ENCODE measurements at places on chromosomes 2 and 18.

DNA sequence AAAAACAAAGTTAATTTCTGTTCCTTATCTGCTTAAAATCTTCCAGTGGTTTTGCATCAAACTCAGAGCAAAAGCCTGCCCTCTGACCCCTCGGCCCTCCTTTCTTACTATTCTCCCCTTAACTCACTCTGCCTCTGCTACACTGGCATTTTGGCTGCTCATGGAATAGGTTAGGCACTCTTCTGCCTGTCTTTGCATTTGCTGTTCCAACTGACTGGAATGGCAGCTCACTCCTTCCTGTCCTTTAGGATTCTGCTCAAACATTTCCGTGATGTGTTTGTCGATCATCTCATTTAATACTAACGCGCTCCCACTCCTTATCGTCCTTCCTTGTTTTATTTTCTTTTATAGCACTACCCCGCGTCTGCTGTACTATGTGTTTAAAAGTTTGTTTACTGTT is 815 bp downstream of the CEBPZ start:
- DNase-seq: no peak

DNA sequence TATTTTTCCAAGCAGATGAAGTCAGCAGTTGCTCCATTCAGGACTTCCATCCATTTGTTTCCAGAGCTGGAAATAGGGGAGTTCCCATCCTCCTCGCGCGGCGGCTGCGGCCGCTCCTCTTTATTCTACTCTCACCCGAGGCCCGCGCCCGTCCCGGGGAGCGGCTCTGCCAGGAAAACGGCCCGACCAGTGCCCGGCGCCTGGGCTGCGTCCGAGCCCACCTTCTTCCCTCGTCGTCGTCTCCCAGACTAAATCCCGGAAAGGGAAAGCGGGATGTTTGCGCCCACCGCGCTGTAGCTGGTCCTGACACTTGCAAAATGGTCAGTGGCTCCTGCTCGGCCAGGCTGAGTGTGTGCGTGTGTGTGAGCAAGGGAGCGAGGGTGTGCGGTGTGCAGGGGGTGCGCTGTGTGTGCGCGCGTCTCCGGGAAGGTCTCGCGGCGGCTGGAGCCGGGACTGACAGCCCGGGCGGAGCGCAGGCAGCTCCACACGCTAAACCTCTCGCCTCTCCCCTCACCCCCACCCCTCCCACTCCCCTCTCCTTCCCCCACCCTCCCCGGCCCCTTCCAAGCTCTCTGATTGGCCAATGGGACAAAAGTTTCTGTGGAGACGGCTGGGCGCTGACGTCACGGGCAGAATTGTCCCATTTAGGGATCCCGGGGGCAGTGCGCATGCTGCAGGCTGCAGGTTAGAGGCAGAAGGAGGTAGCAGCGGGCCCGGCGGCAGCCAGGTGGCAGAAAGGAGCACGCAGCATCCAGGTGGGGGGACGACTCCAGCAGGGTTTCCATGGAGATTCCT is at the start of gene NOL4:
Gene NOL4 (minus strand): TSS at position 491 of the 795 bp plus-strand sequence. CDS start 1,660 bp downstream, outside the sequence.
- DNase-seq: no peak

GRCh38 chr18:61284039-61284438 is 49.2 kb upstream of the CDH20 start:
- DNase-seq: no peak

DNA sequence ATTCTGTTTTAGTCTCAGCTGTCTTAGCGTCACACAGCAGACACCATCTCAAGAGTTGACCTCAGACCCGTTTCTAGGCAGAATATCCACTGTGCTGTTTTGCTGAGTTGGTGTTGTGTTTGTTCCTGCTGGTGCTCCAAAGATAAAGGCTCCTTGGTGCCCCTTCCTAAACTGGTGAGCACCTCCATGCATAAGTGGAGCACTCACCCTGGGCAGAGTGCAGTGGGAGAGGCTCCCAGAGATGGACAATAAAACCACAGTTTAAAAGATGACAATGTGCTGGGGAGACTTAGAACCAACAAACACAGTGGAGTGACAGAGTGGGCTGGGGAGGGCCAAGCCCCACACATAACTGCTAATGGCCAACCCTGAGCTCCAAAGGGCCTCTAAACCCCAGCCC is 271.1 kb downstream of the PHLPP1 start:
- DNase-seq: no peak

- DNase-seq: no peak
Observed at GRCh38 chr18:60895181-60895580, 438.0 kb upstream of the CDH20 start.

DNA sequence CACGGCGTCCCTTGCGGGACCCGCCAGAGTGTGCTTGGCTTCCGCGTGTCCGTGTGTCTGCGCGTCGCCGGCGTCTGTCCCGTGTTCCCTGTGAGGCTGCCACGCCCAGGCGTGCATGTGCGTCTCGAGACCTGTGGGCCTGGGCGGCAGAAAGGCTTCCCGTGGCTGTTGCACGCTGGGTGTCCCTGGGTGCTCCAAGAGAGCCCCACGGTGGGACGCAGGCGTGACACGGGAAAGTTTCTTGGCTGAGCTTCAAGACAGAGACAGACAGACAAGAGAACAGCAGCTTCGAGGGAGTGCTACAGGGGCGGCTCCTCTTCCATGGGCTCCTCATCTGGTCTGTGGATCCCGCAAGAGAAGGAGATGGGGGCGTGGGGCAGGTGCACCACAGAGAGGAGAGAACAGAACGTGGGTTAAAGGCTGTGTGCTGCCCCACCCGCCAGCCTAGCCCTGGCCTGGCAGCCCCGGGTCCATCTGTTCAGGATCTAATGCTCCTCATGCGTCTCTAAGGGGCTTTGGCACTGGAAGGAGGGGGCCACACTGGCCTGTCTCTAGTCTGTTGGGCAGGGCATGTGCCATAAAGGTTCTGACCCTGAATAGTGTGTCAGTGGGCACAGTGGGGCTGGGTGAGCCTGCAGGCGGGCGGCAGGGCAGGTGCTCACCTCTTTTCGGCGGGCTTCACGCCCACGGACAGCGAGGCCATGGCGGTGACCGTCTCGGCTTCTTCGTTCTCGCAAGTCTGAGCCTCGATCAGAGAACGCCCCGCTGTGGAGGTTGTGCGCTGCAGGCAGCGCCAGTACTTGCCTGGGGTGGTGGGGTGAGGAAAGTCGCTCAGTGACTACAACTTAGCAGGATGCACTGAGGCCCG is 205.1 kb downstream of the TWIST2 start:
- DNase-seq: no peak

GRCh38 chr18:56221195-56222065 is 417.0 kb downstream of the TXNL1 start:
- no peak for DNase-seq

GRCh38 chr2:209389171-209389618 is 34.7 kb upstream of the MAP2 start:
- DNase-seq: no peak

DNA sequence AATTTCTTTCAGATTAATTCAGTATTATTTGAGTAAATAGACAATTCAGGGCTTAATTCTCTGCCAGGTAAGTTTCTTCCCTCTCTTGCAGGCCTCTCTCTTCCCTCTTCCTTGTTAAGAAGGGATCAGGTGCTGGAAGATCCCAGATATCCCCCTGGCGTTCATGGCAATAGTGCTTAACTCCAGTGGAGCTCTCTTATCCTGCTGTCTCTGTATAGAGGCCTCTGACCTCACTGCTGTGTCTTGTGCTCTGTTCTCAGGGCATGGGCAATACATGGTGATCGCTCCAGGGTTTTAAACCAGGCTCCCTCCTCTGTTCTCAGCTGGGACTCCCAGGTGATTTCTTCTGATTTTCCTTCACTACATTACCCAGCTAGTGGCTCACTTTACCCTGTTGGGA is 226.8 kb downstream of the MC4R start:
- DNase-seq: no peak

GRCh38 chr2:100699131-100699530 is 120.8 kb upstream of the NPAS2 start:
- DNase-seq: no peak

- DNase-seq: no peak
Observed at GRCh38 chr2:216604458-216604857, 28.8 kb upstream of the IGFBP2 start.

- DNase-seq: no peak
Observed at GRCh38 chr2:26609205-26609631, 31.9 kb downstream of the CIB4 start.

GRCh38 chr2:84694088-84694622 is 177.9 kb downstream of the DNAH6 start:
- DNase-seq: no peak

DNA sequence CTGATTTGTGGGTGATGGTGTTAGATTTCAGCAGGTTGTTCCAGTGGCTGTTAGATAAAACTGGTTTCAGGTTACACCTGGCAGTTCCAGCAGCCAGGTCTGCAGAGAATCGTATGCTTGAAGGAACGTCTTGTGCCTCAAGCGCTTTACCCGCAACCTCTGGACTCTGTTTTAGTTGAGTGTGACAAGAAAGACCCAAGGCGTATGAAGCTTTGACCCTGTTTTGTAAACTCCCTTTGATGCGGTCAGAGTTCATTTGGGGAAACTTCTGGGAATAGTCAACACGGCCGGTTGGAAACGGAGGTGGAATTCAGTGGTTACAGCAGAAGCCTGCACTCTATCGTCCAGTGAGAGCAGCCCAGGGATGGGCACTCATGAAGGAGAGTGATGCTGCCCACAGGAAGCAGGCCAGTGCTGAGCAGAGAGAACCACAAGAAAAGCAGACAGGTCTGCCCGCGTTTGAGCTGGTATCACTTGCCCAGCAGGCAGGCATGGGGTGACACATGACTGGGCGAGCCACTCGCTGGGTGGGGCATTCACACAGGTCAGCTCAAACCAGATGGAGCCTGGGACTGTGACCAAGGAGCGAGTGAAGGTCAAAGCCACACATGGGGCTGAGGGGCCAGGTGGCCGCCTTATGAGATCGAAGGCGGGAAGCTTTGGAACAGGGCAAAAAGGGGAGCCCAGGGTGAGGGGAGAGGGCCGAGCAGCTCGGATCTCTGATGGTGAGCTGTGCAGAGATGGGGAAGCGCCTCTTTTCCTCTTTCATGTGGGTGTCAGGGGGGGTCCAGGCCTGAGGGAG is 99.6 kb upstream of the MBOAT2 start:
- DNase-seq: no peak

GRCh38 chr2:241565411-241565810 is 6.9 kb downstream of the BOK start:
- DNase-seq: no peak

DNA sequence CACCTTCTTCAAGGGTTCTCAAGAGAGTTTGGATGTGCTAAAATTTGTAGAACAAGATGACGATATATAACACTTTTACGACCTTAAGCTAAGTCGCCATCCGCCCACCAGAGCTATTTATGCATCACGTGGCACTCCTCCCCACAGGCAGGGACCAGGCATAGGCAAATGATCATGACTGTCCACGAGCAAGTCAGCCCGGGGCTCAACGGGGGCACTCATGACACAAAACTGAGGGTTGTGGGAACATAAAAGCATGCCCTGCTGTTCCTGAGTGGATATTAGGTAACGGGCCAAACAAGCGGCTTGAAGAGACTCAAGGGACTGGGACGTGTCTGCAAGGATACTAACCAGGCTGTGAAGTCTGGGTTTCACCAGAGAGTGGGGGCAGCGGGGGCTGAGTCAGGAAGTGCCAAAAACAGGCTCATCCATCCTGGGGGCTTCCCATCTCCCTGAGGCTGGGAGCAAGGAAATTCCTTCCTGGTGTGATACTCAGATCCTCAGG is 58.1 kb downstream of the FAM178B start:
- no peak for DNase-seq

DNA sequence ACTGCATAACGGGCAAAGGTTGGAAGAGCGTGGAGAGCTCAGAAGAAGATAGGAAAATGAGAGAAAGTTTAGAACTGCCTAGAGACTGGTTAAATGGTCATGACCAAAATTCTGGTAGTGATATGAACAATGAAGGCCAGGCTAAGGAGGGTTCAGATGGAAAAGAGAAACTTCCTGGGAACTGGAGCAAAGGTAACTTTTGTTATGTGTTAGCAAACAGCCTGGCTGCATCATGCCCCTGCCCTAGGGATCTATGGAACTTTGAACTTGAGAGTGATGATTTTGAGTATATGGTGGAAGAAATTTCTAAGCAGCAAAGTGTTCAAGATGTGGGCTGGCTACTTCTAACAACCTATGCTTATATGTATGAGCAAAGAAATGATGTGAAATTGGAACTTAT is 44.4 kb upstream of the SPATS2L start:
- no peak for DNase-seq

GRCh38 chr2:45709137-45709536 is 57.7 kb downstream of the PRKCE start:
- no peak for DNase-seq

DNA sequence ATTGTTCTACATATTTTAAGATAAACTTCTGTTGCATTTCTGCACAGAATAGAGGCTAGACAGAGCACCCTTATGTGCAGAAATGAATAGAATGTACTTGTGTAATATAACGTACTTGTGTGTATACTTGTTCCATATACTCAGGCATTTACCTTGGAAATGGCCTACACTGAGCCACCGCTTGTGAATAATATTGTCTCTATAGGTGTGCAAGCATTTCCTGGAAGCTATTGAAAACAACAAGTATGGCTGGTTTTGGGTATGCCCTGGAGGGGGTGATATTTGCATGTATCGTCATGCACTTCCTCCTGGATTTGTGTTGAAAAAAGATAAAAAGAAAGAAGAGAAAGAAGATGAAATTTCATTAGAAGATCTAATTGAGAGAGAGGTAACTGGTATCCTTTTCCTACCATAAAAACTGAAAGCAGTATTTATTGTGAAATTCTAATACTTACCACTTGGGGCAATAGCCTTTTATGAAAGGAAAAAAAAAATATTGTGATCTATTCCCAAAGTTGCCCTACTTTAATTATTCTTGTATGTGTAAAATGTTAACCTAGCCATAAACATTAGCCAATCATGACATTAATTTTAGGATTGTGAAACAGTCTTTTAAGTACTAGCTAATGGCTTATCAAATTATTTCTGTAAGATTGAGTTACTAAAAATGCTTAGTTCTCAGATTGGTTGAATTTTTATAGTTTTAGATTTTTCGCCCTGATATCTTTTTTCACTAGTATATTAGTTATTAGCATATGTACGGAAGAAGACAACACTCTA is 18.0 kb downstream of the ZC3H15 start:
- no peak for DNase-seq

DNA sequence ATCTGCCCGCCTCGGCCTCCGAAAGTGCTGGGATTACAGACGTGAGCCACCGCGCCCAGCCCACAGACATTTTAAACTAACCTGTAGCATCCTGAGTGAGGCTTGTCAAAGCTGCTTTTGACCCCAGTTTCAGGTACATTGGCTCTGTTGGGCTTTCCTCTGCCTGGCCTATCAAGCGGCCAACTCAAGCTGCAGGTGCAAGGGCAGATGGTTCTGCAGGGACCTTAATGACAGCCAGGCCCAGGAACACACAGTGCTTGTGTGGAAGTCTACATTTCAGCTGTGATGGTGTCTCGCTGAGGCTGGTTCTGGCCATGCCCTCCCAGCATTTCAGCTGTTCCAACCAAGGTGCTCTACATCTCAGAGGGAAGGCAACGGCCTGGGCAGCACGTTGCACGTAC is 18.4 kb downstream of the INPP4A start:
- no peak for DNase-seq

DNA sequence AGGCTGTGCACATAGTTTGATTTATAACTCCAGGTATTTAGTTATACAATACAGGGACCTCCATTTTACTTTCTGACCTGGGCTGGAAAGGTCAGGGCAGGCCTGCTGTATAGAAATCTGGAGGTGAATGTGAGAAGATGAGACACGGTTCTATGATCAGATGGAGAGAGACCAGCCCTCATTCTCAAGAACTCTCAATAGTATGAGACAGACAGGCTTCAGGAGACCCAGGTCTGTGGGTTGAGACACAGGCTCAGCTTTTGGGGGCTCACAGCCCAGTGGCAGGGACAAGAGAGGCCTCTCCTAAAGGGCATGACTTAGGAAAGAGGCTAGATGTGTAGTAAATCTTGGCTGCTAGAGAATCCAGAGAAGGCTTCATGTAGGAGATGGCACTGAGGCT is 719 bp upstream of the ATP6V1B1 start:
- DNase-seq: no peak

GRCh38 chr2:46118656-46119371 is 178.4 kb upstream of the EPAS1 start:
- DNase-seq: no peak

Measured in GOT3 (cell line).